HepG2 (cell line): ENCODE measurements at places on chromosomes 13 and 19. TPM values are rescaled to one million over a fixed set of nuclear protein-coding genes. Genes with fewer than 3 reads are reported as not detected.

Gene DNAJB1
- polyA plus RNA-seq = 97.3 and 108 TPM in 2 replicates

Gene EXOSC5
- 26.5 and 31.5 TPM in 2 replicates for polyA plus RNA-seq

Gene C19orf38
- polyA plus RNA-seq = 0.10 and 0.11 TPM in 2 replicates

Gene NPAS1
- polyA plus RNA-seq = 2.9 and 3.9 TPM in 2 replicates

Gene PGLYRP1
- not detected in 2 replicates for polyA plus RNA-seq

Gene ZNF649
- 2.6 and 3.0 TPM in 2 replicates for polyA plus RNA-seq

Gene ZNF471
- not detected in 2 replicates for polyA plus RNA-seq
